ENCODE measurements at places on chromosomes 5 and 9.

GRCh38 chr5:38935437-38935836 lies 89.6 kb downstream of the OSMR start:
- no peak for DNase-seq

GRCh38 chr5:113199122-113199905 lies 222.7 kb downstream of the DCP2 start:
- no peak for DNase-seq

DNA sequence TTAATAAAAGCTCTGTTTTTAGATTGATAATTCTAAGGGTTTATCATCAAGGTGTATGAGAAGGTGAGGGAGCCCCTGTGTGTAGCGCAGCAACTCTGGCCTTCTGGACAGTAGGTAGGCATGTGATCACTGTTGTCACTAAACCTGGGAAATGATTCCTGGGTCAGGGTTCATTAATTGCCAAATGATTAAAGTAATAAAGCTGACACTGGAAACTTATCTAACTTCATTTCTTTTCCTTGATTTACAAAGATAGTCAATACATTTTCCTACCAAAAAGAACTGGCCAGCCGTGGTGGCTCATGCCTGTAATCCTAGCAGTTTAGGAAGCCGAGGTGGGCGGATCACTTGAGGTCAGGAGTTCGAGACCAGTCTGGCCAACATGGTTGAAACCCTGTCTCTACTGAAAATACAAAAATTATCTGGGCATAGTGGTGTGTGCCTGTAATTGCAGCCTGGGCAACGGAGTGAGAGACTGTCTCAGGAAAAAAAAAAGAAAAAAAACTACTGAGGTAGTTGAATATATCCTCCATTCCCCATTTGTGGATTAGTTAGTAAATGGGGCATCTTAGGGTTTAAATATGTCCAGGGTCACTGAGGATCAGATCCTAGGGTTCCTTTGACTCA lies 2.4 kb downstream of the EHMT1 start:
- no peak for DNase-seq

DNA sequence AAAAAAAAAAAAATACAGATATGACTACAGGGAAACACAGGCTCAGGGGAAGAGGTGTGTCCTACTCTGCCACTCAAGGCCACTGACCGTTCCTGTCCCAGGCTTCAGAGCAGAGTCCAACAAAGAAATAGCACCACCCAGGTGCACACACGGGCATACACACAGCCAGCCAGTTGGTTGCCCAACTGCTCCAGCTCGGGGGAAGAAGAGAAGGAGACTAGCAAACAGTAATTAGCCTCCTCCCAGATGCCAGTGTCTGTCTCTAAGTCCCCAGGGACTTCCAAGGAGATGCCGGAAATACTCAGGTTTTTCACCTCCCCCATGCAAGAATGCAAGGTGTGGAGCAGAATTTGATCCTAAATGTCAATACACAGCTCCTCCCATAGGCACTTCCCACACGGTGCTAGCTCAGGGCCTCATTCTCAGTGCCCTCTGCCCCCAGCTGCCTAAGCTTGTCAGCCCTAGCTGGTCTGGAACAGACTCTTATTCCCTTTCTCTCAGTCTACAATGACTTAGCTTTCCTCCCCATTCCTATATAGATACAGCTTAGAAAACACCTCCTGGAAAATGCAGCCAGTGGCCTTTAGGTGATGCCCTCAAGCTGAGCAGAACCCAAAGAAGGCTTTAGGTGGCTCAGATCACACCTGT lies 1.7 kb downstream of the MYORG start:
- no peak for DNase-seq

DNA sequence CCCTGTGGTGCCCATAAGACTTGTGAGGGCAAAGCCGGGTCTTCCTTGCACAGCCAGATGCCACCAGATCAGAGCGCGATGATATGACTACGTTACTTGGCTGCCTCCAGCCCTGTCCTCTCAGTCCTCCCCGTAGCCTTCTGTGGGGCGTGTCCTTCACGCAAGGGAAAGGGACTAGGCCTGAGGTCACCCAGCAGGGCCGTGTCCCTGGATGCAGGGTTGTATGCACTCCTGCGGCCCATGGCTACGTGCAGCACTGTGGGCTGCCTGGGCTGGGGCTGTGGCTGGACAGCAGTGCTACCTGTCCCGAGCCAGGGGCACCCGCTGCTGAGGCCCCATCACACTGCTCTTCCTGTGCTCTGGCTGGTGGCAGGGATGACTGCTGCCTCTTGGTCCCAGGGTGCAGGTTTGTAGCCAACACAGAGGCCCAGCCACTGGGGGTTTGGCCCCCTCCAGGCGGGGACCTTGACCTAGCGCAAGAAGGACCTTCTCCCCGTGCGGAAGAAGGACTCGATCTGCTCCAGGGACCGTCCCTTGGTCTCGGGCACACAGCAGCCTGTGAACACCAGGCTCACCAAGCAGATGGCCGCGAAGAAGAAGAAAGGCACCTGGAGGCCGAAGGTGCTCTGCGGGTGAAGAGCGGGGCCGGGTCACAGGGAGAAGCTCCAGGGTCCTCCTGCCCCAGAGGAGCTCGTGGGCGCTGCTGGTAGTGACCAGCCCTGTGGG lies 7.2 kb downstream of the SLC2A6 start:
- no peak for DNase-seq

GRCh38 chr5:37703841-37704241 lies 136.0 kb downstream of the GDNF start:
- no peak for DNase-seq
